Gastroesophageal sphincter (tissue), 4 donors: ENCODE measurements at places on chromosomes 2 and 18.

DNA sequence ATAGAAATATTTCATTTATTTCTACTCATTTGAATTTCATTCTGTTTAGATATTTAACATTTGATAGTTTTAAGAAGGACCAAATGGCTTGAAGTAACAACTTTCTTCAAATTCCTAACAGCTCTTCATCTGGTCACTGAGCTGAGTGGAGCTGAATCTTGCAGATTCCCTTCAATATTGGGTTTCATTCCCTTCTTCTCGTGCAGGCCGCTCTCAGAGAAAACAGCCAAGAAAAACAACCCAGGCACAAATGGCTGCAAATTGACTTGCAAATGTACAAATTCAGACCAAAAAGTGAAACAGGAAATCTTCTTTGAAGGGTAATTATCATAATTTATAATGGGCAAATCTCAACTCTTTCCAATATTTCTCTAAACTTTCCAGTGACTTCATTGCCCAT lies 30.3 kb upstream of the GCG start:
- no peak for ATAC-seq

DNA sequence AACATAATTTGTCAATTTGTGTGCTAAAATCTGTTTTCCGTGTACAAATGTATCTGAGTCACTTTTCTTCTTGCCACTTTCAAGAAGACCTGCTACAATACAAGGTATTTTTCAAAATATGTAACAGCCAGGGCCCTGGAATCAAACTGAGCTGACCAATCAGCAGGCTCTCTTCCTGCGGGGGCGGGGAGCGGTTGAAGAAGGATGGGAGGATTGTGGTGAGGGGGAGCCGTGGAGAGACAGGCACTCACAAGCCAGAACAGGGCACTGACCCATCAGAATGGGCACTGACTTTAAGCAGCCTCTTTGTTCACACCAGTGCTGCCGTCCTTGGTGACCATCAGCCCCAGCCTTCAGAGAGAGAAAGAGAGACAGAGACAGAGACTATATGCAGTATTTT lies 40.6 kb upstream of the CCNYL1 start:
- no peak for ATAC-seq

DNA sequence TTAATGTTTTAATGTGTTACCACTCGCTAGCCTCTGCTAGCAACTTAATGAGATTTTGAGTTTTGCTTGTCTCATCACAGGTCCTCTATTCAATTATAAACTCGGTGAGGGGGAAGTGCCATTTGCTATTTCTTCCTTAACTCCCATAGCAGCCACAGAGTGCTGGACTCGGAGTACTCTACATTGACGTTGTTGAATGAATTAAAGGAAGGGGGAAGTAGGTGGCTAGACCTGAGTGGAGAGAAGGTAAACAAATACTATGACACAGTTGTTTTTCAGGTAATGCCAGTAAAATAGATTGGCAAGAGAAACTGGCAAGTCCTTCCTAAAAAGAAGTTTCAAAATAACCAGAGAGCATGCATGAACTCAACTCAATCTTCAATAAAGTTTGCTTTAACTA lies 339.3 kb downstream of the HRH4 start:
- no peak for ATAC-seq

GRCh38 chr2:138026111-138027020 lies 62.1 kb downstream of the HNMT start:
- ATAC-seq, result no peak

DNA sequence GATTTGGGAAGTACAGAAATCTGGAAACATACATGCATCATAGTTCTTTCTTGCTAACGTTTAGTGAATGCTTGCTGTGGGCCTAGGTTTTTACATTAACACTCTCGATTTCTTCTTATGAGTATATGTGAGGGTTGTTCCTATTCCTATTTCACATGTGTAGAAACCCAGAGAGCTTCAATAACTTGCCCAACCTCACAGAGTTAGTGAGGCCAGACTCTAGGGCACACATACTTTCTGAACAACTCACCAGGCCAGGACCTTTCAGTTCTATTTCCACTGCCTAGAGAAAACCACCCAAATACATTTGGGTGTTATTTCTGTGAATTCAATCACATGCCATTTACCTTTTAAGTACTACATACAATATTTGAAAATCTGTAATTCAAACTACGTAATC lies 8.2 kb upstream of the KCTD1 start:
- ATAC-seq, result no peak
